ENCODE measurements at places on chromosomes 7 and 10.

DNA sequence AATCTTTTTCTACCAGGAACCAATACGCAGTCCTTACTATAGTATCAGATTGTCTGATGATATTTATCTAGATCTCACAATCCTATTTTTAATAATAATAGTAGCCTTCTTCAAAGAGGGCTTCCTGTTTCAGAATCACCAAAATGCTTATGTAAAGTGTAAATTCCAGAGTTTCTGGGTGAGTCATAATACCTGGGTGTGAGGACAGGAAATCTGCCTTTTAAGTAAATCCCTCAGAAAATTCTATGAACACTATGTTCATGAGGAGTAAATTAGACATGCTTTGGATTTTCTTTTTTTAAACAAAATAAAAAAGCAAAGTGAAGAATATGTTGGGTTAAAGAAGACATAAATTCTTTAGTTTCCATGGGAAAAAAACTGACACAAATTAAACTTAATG lies 20.5 kb downstream of the DKK1 start:
- peak; percentile 29 for DNase-seq

DNA sequence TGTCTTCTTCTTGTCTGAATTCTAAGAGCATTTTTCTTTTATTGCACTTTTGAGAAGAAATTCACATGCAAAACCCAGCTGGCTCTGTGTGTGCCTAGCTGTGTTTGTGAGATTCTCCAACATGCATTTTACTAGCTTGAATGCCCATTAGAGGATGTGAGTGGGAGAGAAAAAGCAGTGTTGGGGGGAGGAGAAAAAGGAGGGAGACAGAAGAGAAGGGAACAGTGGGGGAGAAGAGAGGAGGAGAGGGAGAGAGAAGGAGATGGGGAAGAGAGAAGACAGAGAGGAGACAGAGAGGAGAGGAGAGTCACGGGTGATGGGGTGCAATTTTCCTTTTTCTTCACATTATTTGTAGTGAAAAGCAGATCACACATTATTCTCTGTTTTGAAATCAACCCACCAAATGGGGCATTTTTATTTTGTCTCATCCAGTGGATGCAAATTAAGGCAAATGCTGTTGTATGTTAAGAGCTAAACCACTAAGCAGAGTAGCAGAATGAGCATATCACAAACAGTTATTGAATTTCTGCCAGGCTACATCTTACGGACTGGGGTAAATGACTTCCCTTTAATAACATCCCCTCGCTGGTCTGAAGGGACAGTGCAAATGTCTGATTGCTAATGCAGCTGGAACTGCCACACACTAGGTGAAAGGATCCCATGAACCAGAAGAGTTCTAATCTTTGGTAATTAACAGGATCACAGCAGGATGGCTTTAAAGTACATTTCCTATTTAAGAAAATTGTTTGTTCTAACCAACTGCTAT lies 849 bp downstream of the LRRN3 start:
- DNase-seq, result no peak

GRCh38 chr7:102326157-102326889 lies 29.9 kb downstream of the SPDYE6 start:
- DNase-seq, result no peak

GRCh38 chr10:22379059-22379458 lies 33.8 kb downstream of the SPAG6 start:
- DNase-seq, result no peak

DNA sequence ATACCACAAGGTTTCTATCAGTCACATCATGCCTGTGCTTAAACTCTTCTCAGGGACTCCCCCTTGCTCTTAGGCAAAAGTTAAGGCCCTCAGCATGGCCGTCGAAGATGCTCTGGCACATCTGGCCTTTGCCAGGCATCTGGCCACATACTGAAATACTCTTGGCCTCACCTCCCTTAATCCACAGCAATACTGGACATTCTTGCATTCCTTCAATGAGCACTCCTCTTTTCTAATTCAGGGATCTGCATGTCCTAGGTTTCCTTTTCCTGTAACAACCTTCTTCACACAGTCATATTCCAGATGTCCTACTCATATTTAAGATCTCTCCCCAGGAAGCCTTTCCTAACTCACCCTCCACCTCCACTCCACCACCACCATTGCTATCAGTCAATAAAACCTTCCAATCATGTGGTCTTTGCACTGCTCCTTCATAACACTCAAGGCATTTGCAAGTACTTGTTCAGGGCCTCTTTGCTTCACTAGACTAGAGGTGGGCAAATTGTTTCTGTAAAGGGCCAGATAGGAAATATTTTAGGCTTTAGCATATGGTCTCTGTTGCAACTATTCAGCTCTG lies 216.6 kb downstream of the KCNMA1 start:
- no peak for DNase-seq

- DNase-seq, result peak; percentile 78
Observed at GRCh38 chr10:75399461-75400162, 2.0 kb downstream of the ZNF503 start.

- DNase-seq, result no peak
Observed at GRCh38 chr10:124338276-124338925, 80.3 kb downstream of the OAT start.

DNA sequence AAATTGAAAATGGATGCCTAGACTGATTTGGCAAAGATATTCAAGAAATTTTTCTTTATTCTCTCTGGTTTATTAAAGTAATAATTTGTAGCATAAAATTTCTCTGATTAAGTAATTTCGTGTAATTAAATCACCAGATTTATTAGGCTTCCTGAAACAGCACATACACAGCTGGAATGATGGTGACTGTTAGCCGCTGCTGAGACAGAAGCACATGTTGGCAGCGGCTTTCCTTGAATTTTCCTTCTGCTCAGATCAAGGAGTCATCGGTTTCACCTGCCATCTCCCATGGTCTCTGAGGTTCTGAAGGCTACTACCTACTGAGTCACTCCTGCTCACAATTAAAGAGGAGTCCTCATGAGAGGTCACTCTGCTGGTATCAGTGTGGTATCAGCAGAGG lies 101.5 kb downstream of the GFRA1 start:
- no peak for DNase-seq

GRCh38 chr7:20200361-20200760 lies 16.8 kb downstream of the MACC1 start:
- DNase-seq, result no peak

- DNase-seq, result peak; percentile 56
Observed at GRCh38 chr7:39691821-39692220, 68.4 kb downstream of the RALA start.

DNA sequence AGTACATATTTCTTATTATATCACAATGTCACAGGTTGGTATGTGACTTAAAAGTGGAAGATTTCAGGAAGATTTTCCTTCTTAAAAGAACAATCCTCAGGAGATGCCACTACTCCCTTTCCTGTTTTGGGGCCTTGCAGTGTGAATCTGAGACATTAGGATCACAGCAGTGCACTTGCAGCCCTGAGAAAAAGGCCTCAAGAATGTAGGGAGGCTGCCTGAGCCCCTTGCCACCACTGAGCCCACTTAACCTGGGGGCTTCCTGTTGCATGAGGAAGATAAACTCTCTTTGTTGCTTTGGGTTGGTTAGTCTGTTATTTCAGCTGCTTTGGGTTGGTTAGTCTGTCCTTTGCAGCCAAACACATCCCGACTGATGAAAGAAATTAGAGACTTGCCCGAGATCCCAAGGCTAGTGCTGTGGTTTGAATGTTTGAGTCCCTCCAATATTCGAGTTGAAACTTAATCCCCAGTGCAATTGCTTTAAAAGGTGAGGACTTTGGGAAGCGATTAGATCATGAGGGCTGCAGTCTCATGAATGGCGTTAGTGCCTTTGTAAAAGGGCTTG lies 151.3 kb upstream of the SP4 start:
- no peak for DNase-seq

DNA sequence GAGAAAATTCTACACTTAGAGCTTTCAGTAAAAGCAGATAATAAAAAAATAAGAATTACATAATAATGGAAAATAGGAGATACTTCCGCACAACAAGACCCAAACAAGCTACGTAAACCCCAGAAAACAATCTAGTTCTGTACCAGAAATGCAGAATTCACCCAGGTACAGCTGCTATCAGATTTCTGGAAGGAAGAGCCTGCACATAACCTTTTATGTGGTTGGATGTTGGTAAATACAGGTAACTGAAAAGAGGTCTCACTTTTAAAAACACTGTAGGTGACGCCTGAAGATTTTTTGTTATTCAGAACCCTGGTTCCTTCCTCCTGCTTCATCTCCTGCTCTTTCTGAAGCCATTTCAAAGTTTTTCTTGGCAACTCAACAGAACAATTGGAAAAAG lies 29.9 kb downstream of the PANK1 start:
- no peak for DNase-seq

DNA sequence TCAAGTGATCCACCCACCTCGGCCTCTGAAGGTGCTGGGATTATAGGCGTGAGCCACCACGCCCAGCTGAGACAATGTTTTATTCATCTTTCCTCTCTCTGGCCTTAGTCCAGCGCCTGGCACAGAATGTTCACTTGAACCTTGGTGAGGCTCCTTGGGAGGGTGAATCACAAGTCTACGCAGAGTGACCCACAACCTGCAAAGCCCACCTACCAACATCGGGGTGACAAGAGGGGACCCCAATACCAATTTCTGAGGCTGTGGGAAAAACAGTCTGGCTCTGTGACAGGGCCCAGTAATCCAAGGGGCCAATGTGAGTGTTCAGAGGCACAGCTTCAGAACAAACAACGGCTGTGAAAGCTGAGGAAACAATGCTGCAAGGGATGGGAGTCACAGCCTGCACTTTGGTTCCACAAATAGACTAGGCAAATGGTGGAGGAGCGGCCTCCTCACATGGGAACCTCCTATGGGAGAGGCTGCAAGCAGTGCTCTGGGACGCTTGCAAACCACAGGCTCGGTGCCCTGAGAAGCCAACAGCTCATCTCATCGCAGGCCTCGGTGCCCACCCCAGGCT lies 5.6 kb upstream of the MALSU1 start:
- no peak for DNase-seq

DNA sequence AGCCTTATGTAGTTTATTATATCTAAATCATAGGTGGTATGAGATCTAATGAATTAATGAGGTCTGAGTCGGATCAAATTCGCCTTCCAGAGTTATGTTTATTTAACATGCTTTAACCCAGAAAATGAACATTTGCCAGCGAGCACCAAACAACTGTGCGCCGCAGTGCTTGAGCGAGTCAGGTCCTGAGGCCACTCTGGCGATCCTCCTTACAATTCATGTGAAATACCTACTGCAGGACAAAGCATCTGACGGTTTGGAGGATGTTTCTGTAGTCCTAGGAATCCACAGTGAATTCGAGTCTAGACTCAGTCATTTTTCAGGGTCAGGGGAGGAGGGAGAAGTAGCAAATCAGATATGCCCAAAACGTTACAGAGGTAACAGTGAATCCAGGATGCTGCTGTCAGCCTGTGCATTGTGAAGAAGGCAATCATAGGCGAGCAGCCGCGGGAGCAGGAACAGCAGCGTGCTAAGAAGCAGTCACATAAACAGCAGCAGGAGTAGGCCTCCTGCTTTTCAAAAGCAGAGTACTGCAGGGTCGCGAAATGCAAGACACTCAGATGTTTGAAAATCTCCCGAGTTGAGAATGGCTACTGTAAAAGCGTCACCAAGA lies 120.2 kb downstream of the CACNB2 start:
- DNase-seq, result no peak

GRCh38 chr10:17227367-17228090 lies 512 bp upstream of the VIM start:
- DNase-seq, result peak; percentile 80

GRCh38 chr7:2192831-2193534 lies 39.8 kb downstream of the MAD1L1 start:
- DNase-seq, result no peak

Measured in fibroblast of skin of right quadriceps (primary cell).